Hepatocyte (in vitro differentiated cells): ENCODE measurements at places on chromosomes 2 and 18.

- peak; percentile 76 for DNase-seq
These were observed at the start of gene TMEFF2 for GRCh38 chr2:192194866-192195547. TSS of gene TMEFF2 (minus strand) at chr2:192194933. CDS start at chr2:192194524, 409 bp downstream.

DNA sequence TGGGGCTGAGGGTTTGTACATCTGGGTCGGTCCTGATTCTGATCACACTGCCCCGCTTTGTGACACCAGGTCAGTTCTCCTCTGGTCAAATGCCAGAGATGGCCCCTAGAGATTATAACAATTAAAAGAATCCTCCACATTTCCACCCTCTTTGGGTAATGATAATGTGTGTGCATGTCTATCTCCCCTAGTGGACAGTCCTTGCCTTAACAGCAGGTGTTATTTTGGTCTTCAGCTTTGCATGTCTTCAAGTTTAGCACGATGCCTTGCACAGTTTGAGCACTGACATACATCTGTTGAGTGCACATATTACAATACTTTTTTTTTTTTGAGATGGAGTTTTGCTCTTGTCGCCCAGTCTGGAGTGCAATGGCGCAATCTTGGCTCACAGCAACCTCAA is 25.7 kb upstream of the COX7A2L start:
- no peak for DNase-seq

- DNase-seq: no peak
These were observed 207.1 kb downstream of the ZNF521 start for GRCh38 chr18:25144820-25145219.

- DNase-seq: peak; percentile 74
These were observed 8.5 kb downstream of the IRS1 start for GRCh38 chr2:226791056-226791486.

DNA sequence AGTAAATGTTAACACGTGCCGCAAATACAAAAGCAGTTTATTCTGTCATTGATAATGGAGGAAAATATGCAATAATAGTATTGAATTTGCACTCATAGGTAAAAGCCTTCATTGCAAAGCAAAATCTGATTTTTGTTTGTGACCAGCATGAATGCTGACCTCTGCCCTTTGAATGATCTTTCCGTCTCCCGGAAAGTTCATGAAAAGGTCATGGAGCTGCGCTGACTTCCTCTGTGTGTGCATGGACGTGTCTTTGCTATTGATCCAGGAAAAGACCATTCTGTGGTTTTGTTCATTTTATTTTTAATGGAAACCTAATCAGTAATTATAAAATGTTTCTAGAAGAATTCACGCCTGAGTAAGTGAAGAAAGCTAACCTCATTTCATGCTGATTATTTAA is 320.0 kb downstream of the MTX2 start:
- no peak for DNase-seq

- no peak for DNase-seq
These were observed 84.0 kb downstream of the RTN4 start for GRCh38 chr2:54966165-54966832.

DNA sequence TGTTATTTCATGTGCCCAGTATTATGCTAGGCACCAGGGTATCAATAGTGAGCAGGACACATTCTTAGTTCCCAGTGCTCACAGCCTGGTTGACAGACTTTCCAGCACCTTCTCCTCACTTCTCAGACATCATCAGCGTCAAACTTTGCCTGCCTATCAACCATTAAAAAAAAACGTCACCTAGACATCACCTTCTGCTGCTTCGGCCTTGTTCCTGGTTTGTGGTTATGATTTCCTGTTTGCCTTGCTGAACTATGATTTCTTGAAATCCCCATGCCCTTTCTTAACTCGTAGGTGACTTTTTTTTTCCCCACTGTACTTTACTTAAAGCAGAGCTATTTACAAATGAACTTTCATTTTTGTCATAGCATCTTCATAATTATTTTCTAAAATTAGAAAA is 60.4 kb upstream of the NABP1 start:
- DNase-seq: no peak

DNA sequence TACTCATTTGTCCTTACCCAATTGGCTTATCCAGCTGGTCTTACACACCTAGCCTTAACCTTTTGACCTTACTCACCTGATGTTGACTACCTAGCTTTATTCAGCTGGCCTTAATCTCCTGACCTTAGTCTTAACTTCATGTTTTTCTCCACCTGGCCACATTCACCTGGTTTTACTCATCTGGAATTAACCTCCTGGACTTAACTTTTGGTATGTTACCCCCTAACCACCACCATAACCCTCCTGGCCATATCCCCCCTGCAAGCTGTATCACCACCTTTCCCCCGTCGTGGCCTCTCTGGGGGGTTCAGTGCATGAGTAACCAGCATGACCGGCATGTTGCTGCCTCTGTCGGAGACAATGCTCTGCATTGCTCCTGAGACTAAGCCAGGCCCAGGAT is 45.7 kb downstream of the CHRNA1 start:
- no peak for DNase-seq

DNA sequence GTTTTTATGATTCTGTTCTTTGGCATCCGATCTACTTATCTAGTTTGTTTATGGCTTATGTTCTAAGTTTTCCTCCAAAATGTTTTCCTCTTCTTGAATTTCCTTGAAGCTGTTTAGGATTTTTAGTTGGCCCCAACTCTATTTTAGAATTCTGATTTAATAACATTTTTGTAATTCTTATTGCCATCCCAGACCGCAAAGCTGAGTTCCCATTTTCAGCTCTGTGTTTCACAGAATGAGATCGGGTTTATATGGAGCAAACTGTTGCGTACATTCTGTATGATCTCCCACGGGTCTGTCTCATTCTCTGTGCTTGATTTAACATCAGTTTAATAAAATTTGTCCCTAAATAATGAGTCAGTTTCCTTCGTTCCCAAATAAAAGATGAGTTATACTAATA is 59.3 kb downstream of the DPP4 start:
- DNase-seq: no peak

- DNase-seq: no peak
These were observed 638.2 kb upstream of the LRRTM1 start for GRCh38 chr2:80942766-80943165.

DNA sequence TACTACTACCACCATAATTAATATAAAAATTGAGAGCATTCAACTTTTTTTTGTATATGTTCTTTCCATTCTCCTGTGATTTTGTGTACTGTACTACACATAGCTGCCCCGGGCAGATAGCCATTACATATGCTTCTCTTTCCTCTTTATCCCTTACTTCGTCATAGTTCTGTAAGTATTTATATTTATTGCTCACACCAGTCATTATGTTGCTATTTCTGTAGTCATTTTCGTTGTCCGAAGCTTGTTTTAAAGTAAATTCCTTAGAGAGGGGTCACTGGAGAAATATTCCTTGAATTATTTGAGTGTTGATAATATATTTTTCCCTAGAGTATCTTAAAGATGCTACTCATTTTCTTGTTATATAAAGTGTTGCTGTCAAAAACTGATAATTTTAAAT is 144.0 kb downstream of the CLIP4 start:
- DNase-seq: no peak

- DNase-seq: no peak
These were observed 103.7 kb upstream of the PXDN start for GRCh38 chr2:1847846-1848598.

DNA sequence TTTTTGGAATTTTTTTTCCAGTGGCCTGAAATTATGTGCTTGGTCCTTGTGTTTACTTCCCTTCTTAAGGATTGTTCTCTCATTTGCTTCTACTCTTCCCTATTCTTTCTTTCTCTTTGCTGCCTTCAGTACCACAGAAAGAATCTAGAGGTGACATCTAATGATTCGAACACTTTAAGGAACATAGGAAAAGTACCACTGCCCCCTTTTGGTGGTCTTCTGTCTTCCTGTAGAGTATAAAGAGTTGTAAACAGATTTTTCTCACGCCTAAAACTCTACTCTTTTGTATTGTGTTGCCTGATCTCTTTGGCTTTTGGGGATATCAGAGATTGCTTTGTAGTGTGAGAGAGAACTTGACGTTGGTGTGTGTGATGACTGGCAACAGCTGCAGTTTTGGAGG is 7.0 kb upstream of the SCTR start:
- no peak for DNase-seq

- peak; percentile 58 for DNase-seq
These were observed 57.0 kb downstream of the CCDC150 start for GRCh38 chr2:196696423-196697079.

DNA sequence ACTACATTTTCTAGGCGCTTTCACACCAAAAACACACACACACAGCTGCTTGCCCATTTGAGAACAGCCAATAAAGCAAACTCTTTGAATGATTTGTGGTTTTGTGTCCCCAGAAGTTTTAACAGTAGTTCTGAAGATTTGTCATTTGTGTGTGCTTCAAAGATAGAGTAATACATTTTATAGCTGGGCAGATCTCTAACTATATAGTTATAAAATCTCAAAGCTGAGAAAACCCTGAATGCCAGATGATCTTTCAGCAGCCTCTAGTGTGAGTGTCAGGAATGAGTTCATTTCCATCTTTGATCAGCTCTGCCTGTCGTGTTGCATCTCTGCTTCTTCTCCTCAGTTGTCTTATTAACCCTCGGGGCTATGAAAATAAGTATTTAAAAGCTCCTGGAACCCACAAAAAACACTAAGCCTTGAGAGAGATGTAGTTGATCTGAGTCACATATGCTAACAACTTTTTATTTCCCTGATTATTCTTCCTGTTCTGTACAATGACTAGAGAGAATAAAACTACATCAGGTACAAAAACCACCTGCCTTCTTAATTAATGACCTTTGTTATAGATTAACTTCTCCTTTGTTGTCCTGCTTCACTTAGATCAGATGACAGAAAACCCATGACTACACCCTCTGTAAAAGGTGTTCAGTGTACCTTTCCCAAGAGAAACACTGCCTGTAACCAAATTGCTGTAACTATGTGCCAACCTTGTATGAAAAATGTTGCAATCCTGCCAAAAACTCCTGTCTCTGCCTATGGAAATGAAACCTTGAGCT is 30.0 kb upstream of the SLC3A1 start:
- peak; percentile 56 for DNase-seq

DNA sequence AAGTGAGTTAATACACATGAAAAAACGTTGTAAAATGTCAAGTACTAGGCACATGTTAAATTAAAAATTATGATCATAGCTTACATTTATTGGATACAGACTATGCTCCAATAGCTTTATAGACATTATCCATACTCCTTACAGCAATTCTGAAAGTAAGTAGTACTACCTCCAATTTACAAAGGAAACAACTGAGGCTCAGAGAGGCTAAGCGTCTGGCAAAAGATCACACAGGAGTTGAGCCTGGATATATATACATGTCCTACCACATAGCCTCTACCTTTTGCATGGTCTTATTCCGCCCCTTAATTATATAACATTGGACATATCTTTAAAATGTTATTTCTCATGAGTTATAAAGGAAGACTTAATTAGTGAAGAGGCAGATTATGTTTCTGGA is 127.3 kb downstream of the CSRNP3 start:
- DNase-seq: no peak

- DNase-seq: no peak
These were observed 108.3 kb downstream of the CELF4 start for GRCh38 chr18:37457341-37457740.

- DNase-seq: no peak
These were observed 76.2 kb upstream of the CTAGE1 start for GRCh38 chr18:22493940-22494339.

DNA sequence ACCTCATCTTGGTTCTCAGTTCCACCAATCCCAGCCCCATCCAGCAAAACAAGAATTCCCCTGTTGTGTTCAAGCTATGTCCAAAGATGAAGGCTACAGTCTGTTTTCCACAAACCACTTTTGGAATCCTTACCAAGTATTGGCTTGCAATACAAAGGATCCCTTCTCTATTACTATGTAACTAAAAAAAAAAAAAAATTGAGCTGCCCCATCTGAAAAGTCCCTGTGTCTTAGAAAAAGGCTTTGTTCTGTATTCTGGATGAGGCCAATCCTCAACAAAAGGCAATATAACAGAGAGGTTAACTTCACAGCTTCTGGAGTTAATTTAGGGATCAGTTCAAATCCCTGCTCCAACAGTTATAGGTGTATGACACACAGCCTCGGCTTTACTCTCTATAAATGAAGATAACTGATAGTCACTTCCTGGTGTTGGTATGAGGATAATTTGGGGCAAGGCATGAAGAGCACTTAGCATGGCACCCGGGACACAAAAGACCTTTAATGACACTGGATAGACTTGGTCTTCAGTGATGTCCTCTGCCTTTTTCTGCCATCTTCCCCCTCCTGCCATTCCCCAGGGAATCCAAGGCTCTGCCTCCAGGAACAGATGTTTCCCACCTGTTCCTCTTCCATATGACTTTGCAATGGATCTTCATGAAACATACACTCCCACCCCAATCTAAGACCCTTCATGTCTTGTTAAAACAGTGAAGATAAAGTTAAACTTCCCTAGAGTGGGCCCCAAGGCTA is 61.2 kb upstream of the ATL2 start:
- no peak for DNase-seq

- no peak for DNase-seq
These were observed 32.6 kb downstream of the ANKMY1 start for GRCh38 chr2:240524963-240525718.

DNA sequence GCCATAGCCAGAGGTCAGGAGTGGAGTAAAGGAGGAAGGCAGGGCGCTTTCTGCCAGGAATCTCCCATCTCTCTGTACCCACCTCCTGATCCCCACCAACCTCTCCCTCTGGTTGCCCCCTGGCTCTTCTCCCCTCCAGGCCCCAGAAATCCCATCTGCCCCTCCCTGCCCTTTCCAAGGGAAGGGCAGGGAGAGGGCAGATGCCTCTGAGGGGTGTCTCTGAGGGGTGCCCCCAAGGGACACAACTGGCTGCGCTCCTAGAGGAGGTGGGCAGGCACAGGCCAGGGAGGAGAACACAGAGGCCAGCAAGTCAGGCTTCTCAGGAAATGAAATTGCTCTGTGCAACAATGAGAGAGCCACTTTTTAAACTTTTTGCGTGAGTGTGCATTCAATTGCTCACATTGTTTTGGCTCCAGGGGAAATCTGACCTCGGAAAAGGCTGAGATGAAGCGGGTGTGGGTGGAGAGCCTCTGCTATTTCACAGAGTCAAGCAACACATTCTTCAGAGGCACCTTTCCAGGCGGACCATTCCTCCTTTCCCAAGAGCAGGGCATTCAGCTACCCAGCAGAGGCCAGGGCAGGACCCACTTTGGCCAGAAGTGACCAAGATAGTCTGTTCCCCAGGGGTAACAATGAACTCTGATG is 125.5 kb downstream of the SMAD7 start:
- DNase-seq: no peak

GRCh38 chr2:46448641-46449040 is 30.7 kb upstream of the TMEM247 start:
- DNase-seq: no peak

DNA sequence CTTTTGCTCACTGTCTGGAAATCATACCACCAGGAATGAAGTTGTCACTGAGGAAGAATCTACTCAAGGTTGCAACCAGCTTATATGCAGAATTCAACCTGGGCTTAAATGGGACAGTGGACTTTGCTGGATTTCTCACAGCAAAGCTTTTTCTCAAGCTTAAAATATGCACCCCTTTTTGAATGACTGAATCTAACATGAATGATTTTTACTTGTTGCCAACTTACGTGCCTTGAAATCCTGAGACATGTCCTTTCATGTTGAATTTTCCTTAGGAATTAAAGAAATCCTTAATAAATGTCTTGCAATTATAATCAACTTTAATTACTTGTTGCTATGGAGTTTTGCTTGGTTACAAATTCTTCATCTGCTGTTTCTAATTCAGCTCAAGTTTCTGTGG is 57.4 kb downstream of the SPP2 start:
- no peak for DNase-seq

GRCh38 chr2:111019381-111019780 is 101.3 kb upstream of the BCL2L11 start:
- no peak for DNase-seq

- no peak for DNase-seq
These were observed 217.5 kb downstream of the NCK2 start for GRCh38 chr2:105962221-105962620.

GRCh38 chr2:198710562-198710961 is 747.2 kb downstream of the SATB2 start:
- no peak for DNase-seq
